Chondrocyte (in vitro differentiated cells): ENCODE measurements at places on chromosomes 13 and 19.

DNA sequence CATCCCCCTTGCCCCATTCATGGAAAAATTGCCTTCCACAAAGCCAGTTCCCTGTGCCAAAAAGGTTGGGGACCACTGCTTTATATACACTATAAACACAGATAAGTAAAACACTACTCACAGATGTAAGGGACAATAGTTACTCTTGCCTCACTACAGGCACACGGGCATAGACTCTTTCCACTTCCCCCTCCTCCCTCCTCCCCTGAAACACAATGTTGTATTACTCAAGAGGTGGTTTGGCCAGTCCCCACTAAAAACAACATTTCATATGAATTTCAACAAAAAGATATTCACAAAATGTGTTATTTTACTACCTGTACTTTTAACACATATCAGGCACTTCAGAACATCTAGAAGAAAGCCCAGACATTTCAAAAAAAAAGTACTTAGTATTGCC, 45.1 kb downstream of the EPSTI1 start:
- DNase-seq = no peak

DNA sequence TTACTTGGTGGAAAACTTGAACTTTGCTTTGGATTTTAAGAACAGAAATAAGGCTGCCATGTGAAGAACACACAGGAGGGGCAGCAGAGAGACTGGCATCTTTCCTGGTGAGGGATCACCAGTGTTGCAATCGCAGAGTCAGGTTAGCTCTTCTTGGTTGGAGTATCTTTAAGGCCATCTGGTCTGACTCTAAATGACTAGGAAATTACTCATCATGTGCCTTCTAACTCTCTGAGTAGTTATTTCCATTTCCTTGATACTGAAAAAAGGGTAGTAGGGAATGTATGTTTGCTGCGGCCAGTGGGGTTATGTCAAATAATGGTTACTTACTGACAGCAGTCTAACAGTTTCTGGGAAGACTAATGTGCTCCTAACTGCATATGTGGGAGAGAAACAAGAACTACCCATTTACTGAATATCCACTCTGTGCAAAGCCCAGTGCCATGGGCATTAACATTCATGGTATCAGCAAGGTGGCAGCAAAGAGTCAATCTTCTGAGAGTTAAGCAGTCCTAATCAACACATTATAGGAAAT, 122.1 kb downstream of the COG6 start:
- DNase-seq = no peak

DNA sequence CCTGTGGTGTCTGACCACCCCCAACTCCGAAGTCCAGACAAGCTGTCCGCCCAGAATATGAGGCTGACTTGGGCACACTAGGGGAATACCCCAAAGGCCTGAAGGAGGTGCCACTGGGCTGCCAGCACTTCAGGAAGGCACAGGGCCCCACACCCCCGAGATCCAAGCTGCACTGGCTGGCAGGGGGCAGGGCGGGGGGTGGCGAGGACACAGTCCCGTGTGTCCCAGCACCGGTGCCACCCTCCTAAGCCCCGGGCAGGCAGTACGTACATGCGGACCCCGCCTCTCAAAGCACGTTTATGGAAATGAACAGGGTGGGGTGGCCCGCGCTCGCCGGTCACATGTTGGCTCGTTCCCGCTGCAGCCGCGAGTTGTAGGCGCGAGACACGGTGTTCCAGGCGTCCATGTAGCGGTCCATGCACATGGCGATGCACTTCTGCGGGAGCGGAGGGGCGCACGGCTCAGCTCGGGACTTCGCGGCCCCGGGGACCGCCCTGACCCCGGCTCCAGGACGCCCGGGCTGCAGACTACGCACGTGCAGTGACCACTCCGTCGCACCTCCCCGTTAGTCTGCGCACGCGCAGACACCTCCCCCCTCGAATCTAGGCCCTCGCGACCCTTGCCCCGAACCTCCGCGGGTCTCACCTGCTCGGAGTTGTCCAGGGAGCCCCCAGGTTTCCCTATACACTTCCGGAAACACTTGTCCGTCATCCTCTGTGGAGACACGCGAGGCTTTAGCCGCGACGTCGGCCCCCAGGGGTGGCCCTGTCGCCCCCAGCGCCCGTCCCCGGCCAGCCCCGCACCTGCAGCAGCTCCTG, 566 bp downstream of the TIMM13 start:
- DNase-seq = no peak

- DNase-seq = no peak
Measured at GRCh38 chr19:51676566-51677083, 16.5 kb upstream of the SPACA6 start.

GRCh38 chr13:97367016-97367822, 66.8 kb upstream of the RAP2A start:
- no peak for DNase-seq

GRCh38 chr13:66138172-66138811, 1091.8 kb downstream of the PCDH9 start:
- DNase-seq = no peak

DNA sequence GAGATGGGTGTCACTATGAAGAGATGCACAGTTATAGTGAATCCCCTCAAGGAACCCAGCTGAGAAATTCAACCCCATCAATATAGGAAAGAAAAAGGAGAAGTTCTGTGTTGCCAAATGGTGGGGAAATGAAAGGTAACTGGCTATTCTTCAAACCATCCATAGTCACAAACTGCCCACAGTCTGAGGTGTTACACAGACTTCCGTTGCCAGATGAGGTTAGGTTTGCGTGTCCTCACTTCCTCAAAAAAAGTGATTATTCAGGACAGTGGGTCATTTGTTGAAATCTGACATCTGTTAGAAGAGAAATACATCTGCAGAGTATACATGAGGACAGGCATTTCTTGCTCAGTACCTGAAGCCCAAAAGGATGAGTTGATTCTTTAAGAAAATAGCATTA, 9.0 kb downstream of the SIGLEC5 start:
- DNase-seq = no peak

- no peak for DNase-seq
Measured at GRCh38 chr13:46341112-46341711, 45.8 kb downstream of the RUBCNL start.

DNA sequence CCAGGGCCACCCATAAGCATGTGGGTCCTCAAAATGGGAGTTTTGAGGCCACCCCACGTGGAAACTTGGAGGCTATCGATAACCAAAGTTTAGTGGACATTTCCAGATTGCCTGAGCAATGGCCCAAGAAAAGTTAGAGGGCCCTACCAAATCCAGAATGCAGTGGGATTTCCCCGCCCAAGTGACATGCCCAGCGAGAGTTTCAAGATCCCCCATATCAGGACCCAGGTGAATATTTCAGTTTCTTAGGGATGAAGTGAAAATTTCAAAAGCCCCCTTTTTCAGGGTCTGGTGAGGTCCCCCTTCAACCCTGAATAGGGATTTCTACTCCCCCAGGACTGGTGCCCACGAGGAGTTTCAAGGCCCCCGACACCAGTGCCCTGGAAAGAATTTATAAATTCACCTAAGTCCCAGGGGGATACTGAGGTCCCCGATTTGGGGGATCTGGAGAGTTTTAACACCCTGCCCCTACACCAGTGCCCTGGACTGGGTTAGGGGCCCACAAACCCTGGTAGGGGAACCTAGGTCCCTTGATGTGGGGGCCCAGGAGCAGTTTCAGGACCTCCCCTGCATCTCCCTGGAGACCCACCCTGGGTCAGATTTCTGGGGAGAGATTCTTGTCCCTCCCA, 695 bp downstream of the BST2 start:
- no peak for DNase-seq

DNA sequence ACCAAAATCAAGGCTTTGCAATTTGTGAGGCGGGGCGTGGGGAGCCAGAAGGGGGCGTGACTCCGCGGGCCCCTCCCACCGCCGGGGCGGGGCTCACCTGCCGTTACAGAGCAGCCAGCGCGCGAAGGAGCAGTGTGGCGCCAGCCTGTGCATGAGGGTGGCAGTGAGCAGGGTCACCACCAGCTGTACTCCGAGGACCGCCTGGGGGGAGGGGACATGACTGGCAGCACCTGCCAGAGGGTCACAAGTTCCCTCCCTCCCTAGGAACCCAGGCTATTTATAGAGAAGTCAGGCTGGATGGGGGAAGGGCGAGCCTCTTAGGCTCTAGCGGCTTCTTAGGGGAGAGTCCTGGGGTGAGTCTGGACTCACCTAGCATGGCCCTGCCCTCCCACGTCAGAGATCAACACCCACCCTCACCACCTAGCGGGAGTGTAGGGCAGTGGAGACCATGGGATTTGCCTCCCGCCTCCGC, 3.6 kb downstream of the TMEM161A start:
- DNase-seq = no peak

DNA sequence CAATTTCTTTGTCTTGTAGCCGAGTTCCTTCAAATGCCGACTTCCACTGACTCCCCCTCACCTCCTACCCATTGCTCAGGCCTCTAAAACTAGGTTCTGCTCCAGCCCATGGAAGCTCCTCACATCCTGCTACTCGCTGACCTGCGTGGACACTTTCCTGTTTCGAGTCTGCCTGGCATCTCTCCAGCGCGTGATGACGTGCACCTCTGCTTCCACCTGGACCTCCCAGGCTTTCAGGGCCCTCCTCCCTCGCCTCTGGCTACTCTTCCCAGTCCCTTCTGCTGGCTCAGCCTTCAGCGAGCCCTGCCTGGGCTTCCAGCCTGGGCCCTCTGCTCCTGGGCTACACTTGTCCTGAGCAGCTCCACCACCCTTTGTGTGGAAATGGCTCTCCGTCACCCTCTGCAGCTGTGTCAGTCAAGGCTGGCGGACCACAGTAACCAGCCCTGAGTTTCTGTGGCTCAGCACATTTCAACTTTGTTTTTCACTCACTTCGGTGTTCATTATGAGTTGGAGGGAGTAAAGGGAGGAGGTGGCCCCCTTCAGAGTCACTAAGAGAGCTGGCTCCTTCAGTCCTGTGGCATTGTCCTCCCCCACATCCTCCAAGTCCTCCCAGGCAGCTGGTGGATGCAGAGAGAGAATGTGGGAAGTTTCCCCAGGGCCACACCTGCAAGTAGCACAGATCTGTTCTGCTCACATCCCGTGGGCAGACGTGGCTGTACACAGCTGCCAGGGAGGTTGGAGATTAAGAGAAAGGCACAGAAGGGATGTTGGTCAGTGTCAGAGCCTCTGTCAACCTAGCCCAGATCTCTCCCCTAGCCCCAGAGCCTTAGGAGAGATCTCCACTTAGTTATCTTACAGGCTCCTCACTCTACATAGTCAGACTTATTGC, 49.4 kb downstream of the SERP2 start:
- DNase-seq = no peak

GRCh38 chr13:107367258-107367657, 799.3 kb upstream of the ARGLU1 start:
- no peak for DNase-seq

- DNase-seq = no peak
Measured at GRCh38 chr13:41985788-41986508, 25.0 kb upstream of the VWA8 start.

DNA sequence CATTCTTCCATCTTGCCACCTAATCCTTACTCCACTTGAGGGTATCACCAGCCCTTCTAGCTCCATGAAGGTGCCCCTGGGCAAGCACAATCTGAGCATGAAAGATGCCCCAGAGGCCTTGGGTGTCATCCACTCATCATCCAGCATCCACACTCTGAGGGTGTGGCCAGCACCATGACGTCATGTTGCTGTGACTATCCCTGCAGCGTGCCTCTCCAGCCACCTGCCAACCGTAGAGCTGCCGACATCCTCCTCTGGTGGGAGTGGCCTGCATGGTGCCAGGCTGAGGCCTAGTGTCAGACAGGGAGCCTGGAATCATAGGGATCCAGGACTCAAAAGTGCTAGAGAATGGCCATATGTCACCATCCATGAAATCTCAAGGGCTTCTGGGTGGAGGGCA, 3.1 kb upstream of the KLK3 start:
- DNase-seq = no peak

DNA sequence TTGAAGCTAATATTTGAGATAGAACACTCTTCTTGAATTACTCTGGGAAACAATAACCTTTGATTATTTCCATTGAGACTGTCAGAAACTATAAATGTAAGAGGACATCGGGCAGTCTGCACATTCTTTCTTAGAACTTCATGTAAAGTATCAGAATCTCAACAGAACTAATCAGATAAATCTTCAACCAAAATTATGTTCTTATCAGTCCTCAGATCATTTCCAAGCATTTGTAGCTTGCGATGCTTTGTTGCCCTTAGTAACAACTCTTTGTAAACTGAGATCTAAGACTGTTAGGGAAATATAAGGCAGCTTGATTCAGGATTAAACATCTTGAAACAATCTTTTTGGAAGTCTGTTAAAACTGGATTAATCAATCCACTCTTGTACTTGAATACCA, 70.3 kb downstream of the FNDC3A start:
- no peak for DNase-seq

DNA sequence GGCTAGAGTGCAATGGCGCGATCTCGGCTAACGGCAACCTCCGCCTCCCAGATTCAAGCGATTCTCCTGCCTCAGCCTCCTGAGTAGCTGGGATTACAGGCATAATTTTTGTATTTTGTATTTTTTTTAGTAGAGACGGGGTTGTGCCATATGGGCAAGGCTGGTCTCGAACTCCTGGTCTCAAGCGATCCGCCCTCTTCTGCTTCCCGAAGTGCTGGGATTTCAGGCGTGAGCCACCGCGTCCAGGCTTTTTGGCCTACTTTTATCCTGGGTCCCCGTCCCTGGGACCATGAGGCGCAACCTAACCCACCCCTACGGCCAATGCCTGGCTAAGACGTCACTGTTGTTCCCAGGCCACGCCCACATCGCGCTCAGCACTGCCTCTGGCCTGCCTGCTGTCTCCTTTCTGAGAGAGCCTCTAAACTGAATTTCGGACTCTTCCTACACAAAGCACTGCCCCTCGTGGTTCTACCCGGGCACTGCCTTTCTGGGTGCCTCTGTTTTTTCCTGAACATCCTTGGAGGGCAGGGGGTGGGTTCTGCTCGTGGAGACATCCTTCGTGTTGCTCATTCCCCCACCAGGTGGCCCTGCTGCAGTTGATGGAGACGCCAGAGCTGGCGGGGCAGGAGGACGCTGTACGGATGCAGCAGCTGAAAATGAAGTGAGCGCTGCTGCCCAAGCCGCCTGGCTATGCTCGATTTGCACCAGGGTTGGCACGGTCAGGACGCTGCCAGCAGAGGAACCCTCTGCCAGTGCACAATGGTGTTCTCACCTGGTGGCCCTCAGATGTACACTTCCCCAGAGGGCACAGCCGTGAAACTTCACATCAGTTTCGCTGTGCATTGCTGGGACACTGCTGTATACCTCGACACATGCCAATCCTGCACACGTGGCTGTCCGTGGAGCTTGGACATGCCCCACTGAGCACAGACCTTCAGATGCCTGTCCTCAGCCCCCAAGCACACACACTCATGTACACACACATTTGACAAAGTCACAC, 2.0 kb downstream of the REX1BD start:
- DNase-seq = no peak

DNA sequence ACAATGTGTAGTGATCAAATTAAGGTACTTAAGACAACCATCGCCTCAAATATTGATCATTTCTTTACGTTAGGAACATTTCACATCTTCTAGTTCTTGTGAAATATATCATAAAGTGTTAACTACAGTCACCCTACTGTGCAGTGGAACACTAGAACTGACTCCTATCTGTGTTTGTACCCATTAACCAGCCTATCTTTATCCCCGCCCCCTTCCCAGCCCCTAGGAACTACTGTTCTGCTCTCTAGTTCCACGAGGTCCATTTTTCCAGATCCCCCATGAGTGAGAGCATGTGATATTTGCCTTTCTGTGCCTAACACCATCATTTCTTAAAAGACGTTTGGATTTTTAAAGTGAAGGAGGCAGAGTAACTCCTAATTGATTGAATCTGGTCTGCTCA, 24.4 kb upstream of the GGACT start:
- DNase-seq = no peak
